GM12878 (cell line): ENCODE measurements at places on chromosomes 7 and 10. TPM values are rescaled to one million over a fixed set of nuclear protein-coding genes. Genes with fewer than 3 reads are reported as not detected.
A peak's percentile ranks its signal among the peaks of the same experiment; 100 is the strongest.

DNA sequence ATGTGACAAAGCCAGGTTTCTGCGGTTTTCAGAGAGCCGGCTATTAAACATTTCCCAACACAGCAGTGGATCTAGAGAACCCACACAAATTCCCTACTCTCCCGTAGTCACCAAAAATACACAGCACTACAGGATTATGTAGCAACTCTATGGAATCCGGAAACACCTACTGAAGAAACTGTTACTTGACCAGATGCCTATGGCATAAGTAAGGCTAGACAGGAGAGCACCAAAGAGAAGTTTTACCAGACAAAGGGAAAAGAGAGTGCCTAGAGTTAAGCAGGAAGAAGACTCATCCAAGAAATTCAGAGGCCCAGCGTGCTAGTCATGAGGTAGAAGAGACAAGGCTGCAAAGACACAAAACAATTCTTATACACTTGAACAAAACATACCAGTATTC is 321.1 kb downstream of the PARD3 start:
- no peak overlapping the region for H3K27ac ChIP-seq
- no peak for DNase-seq
- no peaks in the 10 kb centered on the region for H3K36me3 ChIP-seq
- H3K27me3 ChIP-seq, result no peaks in the 10 kb centered on the region
- no peak overlapping the region for H3K4me3 ChIP-seq

DNA sequence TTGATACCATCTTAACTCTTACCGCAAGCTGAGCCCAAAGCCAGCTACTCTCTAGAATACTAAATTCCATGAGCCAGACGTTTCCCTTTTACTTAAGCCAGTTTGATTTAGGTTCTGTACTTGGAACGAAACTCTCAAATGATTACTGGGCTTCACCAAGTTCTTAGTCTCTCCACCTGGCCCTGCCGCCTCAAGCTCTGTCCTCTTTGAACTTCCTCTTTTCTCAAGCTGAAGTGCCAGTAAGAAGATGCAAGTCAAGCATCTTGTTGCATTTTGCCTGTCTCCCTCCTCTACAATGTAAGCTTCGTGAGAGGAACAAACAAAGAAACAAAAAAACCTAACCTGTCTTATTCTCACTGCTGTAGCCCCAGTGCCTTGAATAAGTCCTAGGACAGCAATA is 358.2 kb upstream of the NPVF start:
- H3K27me3 ChIP-seq, result no peaks in the 10 kb centered on the region; the same call in 1 of the 2 replicates
- no peak for DNase-seq
- H3K4me1 ChIP-seq, result no peaks in the 10 kb centered on the region

- no peaks in the 10 kb centered on the region for H3K36me3 ChIP-seq
- no peak overlapping the region for H3K27ac ChIP-seq
- H3K27me3 ChIP-seq, result no peaks in the 10 kb centered on the region
- no peak for DNase-seq
- H3K4me3 ChIP-seq, result no peak overlapping the region
Measured at GRCh38 chr10:101373063-101373462, 19.1 kb downstream of the BTRC start.

DNA sequence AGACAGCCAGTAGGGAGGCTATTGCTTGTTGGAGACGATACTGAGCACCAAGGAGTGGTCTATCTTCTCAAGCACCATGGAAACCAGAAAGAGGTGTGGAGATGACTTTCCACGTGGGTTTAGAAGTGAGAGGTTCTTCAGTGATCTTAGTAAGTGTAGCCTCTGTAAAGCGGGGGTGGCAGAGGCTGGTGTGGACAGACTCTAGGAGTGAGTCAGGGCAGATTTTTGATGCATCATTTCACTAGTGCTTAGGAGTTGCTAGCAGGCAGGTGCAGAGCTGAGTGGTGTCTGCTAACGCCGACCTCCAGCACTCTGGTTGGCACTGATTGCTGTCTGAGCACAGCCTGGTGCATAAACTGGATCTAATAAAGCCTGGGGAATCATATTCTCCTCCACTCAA is 78.4 kb upstream of the ADO start:
- H3K4me1 ChIP-seq, result no peaks in the 10 kb centered on the region
- H3K36me3 ChIP-seq, result no peaks in the 10 kb centered on the region
- H3K4me3 ChIP-seq, result no peak overlapping the region
- DNase-seq, result no peak

- no peak overlapping the region for H3K4me3 ChIP-seq
- no peak overlapping the region for H3K27ac ChIP-seq
- no peaks in the 10 kb centered on the region for H3K4me1 ChIP-seq
- H3K27me3 ChIP-seq, result no peaks in the 10 kb centered on the region
- no peak for DNase-seq
Measured at GRCh38 chr7:78736548-78736947, 716.9 kb downstream of the MAGI2 start.

GRCh38 chr7:4226524-4226882 is 455.6 kb upstream of the FOXK1 start:
- no peak overlapping the region for H3K27ac ChIP-seq
- no peak overlapping the region for H3K4me3 ChIP-seq
- no peaks in the 10 kb centered on the region for H3K4me1 ChIP-seq
- H3K36me3 ChIP-seq, result no peaks in the 10 kb centered on the region
- DNase-seq, result no peak
- no peaks in the 10 kb centered on the region for H3K27me3 ChIP-seq

GRCh38 chr10:14403359-14403758 is 72.6 kb upstream of the FRMD4A start:
- no peak for DNase-seq
- no peak overlapping the region for H3K4me3 ChIP-seq
- H3K36me3 ChIP-seq, result no peaks in the 10 kb centered on the region
- H3K4me1 ChIP-seq, result no peaks in the 10 kb centered on the region
- H3K27ac ChIP-seq, result no peak overlapping the region
- peaks cover 4% of the 10 kb centered on the region for H3K27me3 ChIP-seq

GRCh38 chr7:13259930-13260329 is 572.5 kb downstream of the ARL4A start:
- no peaks in the 10 kb centered on the region for H3K4me1 ChIP-seq
- H3K27me3 ChIP-seq, result no peaks in the 10 kb centered on the region
- no peak overlapping the region for H3K4me3 ChIP-seq
- no peak overlapping the region for H3K27ac ChIP-seq

- no peaks in the 10 kb centered on the region for H3K36me3 ChIP-seq
- no peak for DNase-seq
- no peaks in the 10 kb centered on the region for H3K27me3 ChIP-seq
- H3K4me3 ChIP-seq, result no peak overlapping the region
Measured at GRCh38 chr7:124716894-124717293, 48.7 kb downstream of the GPR37 start.

GRCh38 chr10:125257521-125258108 is 97.3 kb upstream of the CTBP2 start:
- H3K27me3 ChIP-seq, result no peaks in the 10 kb centered on the region
- no peak for DNase-seq
- H3K4me1 ChIP-seq, result no peaks in the 10 kb centered on the region
- no peak overlapping the region for H3K27ac ChIP-seq

- peak; percentile 48 for DNase-seq
- peak overlapping the region; percentile 42; the same call in 1 of the 2 replicates for H3K27ac ChIP-seq
- H3K4me3 ChIP-seq, result peak overlapping the region; percentile 20
- peaks cover 16% of the 10 kb centered on the region for H3K4me1 ChIP-seq
- no peaks in the 10 kb centered on the region for H3K36me3 ChIP-seq
- H3K27me3 ChIP-seq, result no peaks in the 10 kb centered on the region
Measured at GRCh38 chr10:110036640-110037039, 28.9 kb downstream of the ADD3 start.

HABP2 gene
- total RNA-seq, result 0.13 and 0.16 TPM in 2 replicates

UNCX gene
- not detected in 2 replicates for total RNA-seq

KAZALD1 gene
- 4.3 and 4.7 TPM in 2 replicates for total RNA-seq

NODAL gene
- 0.11 TPM in 1 of 2 replicates, not detected in the other for total RNA-seq

PRSS2 gene
- total RNA-seq, result 28.8 and 35.7 TPM in 2 replicates
